Retina (tissue), 1 donor: ENCODE measurements at places on chromosomes 12 and 14.

DNA sequence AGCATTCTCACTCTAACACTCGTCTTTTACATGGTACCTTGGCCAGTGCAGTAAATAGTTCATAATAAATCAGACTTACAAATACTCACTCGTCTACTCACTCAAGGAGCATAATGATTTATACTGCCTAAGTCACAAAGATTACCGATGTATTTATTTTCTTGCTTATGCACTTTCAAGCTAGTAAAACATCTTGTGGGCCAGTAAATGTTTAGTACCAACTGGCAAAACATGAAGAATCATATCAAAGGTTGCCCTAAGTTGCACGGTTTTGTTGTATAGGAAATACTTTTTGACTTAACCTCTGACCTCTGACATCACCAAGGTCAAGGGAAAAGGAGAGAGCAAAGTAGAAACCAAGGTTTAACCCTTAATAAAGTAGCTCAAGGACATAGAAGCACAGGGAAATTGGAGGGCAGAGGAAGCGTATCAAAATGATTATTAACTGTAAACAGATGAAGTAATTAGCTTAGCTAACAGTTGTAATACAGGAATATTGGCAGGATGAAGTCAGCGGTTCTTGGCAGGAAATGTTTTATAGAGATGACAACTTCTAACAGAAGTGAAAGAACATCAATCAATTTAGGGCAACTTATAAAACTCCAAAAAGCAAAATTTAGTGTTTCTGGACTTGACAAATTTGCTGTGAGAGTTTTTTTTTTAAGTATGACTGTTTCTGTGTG lies 131.9 kb downstream of the HMGA2 start:
- no peak for DNase-seq

- no peak for DNase-seq
These were observed 5.3 kb downstream of the A2ML1 start for GRCh38 chr12:8827551-8828256.

DNA sequence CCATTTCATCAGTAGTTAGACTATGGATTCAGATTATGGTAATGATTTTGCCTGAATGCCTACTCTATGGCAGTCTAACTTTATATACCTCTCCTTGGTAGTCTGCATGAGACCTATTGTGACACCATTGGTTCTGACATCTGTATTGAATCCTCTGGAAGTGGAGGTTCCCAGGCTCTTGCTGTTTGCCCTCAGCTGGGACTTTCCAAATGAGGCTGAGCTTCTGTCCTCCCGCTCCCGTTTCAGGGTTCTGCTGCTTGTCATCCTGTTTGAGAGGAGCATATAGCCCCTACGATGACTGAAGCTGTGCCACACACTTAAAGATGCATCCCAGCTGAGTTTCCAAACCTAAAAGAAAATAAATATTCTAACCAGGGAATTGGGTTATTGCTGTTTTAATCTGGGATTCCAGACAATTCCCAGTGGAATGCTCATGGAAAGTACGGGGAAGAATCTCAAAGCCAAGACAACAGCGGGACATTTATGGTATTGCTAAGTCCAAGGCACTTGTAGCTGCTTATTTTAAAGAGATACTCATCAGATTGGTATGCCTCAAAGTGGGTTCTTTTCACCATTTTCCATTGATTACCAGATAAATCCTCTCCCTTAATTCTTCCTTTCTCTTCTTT lies 105.9 kb downstream of the ETV6 start:
- no peak for DNase-seq

DNA sequence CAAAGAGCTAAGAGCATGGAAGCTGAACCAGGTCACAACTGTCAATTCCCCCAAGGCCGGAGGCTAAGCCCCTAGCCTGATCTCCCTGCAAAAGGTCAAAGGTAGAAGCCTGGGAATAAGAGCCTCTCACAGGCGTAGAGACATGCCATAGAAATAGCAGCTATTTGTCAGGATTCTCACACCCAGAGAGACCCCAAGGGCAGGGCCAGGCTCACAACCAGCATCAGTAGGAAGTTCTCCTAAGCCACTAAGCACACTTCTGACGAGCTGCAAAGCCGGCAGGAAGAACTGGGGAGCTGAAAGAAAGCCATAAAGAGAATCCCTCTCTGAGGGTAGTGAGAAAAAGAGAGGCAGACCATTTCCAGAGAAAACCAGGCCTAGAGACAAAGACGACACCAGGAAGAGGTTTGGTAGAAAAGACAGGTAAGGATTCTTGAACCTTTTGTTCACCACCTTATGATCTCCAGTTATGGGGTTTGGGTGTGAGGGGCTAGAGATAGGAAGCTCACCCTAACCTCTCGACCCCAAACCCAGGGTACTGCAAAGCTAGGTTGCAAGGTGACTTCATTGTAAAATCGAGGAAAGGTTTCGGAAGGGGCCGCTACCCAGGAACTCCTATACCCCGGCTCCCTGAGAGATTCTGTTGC lies 1.0 kb downstream of the SMARCC2 start:
- DNase-seq, result peak; percentile 58

- no peak for DNase-seq
These were observed 158.2 kb upstream of the RGS6 start for GRCh38 chr14:71773898-71774481.

DNA sequence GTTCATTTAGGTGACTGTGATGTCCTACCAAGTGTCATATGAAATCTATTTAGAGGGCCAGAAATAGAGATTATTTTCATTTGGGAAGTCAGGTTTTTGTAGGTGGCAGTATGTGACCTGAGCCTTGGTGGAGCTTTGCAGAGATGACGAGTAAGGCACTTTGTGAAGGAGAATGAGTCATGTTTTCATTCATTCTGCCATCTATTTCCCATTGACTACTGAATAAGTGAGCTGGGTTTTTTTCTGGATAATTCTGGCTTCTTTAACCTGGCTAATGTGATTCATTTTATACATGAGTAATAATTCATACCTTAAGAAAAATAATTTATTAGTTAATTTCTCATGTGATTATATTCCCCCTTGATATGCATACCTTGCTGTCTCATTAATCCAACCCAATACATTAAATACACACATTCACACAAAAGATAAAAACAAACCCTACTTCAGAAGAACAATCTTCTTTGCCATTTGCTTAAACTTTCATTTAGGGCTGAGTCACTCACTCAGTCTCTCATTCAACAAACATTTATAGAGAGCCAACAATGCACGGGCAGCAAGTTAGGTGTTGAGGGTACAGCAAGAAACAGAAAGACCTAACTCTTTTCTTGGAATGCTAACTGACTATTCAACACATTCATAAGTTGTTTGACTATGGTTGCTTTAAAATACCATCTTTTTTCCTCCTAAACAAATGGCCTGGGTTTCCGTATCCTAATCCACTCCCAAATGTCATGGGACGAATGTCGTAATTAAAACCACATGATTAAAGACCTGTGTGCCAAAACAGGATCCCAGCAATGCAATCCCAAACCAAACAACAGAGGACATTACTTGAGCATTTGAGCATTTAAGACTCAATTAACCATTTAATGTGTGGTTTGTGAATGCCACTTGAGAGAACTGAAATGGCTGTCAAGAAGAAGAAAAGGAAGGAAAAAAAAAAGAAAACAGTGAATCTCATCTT lies 78.0 kb downstream of the KITLG start:
- DNase-seq, result no peak

- no peak for DNase-seq
These were observed 13.8 kb upstream of the CPNE8 start for GRCh38 chr12:38919191-38919590.

GRCh38 chr14:22925513-22925912 lies 3.7 kb downstream of the PRMT5 start:
- DNase-seq, result no peak

GRCh38 chr12:124561231-124561630 lies 6.2 kb downstream of the NCOR2 start:
- DNase-seq, result no peak

- DNase-seq, result no peak
These were observed 16.7 kb upstream of the MAP1LC3B2 start for GRCh38 chr12:116542345-116542956.

GRCh38 chr12:69309461-69309860 lies 38.7 kb upstream of the LYZ start:
- no peak for DNase-seq

- no peak for DNase-seq
These were observed 263.8 kb upstream of the DIO2 start for GRCh38 chr14:80475074-80475473.

- no peak for DNase-seq
These were observed 6.7 kb upstream of the FBRSL1 start for GRCh38 chr12:132483208-132483607.

- DNase-seq, result no peak
These were observed 720 bp upstream of the FGF6 start for GRCh38 chr12:4446335-4446734.

- no peak for DNase-seq
These were observed 2.7 kb downstream of the MED13L start for GRCh38 chr12:116274551-116275375.

DNA sequence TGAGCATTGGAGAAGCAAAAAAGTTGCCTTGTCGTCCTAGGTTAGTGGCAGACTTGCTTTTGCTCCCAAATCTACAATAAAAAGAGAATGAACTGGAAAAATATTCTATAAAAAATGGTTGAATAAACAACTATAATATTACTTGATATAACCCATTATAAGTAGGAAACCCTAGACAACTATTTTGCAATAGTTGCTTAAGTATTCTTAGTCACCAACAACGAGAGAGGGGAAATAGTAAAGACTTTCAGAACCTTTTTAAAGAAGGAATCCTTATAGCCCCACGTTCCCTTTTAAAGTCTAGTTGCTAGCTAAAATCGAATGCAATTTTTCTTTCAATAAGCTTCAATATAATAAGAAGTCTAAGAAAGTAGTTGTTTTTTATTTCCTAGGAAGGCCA lies 17.5 kb downstream of the AQP6 start:
- DNase-seq, result no peak

DNA sequence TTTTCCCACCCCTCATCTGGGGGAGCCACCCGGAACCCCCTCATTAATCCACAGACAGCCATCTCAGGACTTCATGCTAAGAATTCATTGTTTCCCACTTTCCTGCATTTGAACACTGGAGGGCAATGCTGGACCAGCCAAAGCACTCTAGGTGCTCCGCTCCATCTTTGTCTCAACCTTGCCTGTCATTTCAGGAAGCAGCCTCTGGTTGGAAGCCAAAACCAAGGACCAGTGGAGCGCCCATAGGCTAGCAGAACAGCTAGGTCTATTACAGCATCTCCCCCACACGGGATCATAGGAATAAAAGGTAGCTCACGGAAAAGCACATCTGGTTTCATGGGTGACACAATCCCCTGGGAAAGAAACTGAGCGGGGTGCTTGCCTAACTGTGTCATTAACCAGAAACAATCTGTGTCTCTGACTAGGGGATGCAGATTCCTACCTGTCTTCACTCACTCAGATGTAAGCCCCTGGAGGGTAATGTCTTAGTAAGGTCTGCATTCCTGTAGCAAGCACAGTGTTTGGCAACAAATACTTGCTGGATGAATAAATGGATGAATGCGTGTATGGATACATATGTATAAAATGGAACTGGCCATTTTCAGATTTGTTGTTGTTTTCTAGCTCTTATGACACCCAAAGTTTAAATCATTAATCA lies 197.0 kb downstream of the DAD1 start:
- peak; percentile 59 for DNase-seq

DNA sequence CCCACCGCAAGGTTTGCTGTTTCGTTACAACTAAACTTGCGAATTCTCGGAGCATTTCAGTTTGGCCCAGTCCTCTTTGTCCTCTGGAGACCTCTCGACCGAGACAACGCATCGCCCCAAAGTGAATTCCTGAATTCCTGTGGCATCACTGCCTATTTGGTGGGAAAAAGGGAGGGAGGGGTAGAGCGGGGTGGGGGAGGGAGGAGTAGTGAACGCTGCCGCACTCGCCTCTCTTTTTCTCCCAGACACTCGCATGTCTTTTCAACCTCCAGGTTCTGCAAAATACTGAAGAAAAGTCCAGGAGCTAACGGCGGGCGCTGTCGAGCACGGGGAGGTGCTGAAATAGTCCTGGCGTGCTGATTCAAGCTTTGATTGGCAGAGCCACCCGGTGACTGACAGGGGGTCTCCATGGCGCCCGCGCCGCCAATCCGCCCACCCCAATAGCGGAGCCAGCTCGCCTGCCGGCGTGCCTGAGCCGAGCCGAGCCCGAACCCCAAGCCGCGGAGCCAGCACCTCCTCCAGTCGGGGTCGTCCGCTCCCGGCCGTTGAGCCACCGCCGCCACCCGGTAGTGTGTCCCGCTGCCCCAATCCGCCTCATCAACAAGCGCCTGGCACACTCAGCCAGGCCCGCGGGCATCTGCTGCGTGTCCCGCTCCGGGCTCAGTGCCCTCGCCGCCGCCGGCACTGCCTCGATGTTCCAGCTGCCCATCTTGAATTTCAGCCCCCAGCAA lies at the start of gene SIX6:
Gene SIX6, plus strand, starts transcription at position 440 of the 731 bp plus-strand sequence. Its CDS starts 253 bp downstream, at position 693.
- peak; percentile 96 for DNase-seq

DNA sequence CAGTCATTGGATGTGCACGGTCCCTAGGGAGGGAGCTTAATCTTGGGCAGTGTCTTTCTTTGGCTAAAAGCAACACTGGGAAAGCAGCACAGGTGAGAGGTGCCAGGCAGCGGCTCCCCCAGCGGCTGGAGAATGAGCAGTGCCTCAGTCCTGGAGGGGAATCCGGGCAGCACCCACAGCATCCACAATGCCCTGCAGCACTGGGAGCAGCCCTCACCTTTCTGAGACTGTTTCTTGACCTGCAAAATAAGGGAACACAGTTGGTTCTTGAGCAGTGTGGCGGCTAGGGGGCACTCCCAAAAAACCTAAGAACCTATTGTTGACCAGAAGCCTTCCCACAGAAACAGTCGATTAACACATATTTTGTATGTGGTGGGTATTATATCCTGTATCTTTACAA lies 75.8 kb downstream of the SINHCAF start:
- no peak for DNase-seq

DNA sequence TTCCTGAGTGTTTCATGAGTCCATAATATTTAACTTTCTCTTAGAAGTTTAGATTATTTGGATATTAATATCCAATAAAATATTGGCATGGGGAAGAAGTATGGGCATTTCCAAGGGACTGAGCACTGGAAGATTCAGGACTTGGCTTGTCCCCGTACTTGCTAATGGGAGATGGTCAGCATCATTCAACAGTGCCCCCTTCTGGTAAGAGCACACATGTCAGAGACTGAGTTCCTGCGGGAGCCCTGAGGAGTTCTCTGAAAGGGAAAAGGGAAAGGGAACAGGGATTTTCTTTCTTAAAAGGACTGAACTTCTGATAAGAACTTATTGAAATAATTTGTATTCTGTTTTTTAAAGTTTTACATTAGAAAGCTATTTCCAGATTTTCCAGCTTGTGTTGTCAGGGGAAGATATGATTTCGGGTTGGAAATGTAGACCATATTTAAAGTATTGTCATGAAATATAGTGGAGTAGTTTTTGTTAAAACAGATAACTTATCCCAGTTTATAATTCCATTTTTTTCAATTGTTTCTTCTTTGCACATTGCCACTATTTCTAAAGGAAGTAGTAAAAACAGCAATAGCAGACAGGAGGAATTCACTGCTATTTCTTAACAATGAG lies 59.8 kb upstream of the C12orf71 start:
- peak; percentile 54 for DNase-seq
